Putamen (tissue), 1 donor: ENCODE measurements at places on chromosomes 5 and 9.

DNA sequence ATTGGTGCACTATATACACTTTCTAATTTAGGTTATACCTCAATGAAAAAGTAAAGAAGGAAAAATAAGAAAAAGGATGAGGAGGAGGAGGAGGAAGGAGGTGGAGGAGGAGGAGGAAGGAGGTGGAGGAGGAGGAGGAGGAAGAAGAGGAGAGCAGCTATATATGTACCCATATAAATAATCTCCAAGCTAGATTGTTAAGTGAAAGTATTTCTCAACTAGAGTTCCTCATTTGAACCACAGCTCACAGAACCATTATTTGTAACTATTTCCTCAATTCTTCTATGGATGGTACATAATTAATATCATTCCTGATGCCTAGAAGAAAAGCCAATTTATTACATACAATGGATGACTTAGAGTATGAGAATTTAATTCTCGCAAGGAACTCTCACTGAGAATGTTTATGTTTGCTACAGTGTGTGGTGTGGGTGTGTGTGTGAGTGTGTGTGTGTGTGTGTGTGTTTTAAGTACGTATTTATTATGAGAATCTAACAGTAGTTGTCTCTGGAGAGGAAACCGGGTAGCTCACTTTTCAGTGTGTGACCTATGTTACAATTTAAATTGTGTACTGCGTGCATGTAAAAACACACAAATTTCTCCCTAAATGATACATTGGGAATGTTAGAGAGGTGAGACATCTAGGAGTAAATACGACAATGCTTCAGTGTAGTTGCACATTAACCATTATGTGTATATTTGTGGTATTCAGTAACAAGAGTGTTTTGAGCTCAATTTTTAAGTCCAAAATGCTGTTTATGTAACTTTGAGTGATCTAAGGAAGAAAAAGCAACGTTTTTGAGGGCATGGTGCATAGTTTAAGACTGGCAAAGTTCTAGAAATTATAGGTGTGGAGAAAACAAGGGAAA lies 20.2 kb upstream of the NREP start:
- no peak for DNase-seq

DNA sequence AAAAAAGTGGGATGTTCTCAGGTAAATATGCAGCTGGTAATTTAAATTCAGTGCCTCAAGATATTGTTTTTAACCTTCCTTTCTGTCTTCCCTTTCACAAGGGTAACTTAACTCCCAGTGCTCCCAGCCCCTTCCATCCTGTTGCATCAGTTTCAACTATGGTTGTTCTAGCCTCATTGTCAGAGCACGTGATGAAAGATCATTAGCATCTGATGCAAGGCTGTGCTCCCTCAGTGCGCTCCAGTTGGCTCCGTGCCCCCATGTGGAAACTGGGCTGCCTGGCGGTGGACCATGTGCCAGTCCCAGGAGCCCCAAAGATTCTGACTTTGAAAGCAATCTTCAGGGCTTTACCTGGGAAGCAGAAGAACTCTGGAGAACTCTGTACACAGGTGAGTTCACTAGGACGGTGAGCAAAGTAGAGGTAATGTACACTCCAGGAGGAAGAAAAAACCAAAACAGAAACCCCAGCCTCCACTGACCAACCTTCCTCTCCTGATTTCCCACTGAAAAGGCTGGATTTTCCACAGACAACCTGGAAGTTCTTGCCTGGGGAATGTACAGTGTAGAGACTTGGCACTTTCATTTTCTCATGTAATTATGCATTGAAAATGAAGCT lies 96.9 kb downstream of the SLC1A3 start:
- DNase-seq = no peak

GRCh38 chr5:114174131-114174530 lies 187.7 kb upstream of the KCNN2 start:
- no peak for DNase-seq

GRCh38 chr5:56328753-56329560 lies 95.8 kb upstream of the ANKRD55 start:
- DNase-seq = no peak
